ENCODE measurements at places on chromosomes 6 and 20.

GRCh38 chr20:32538526-32538939 lies 46.6 kb downstream of the NOL4L start:
- DNase-seq = no peak

- DNase-seq = no peak
Measured at GRCh38 chr20:13791540-13792459, 7.0 kb downstream of the NDUFAF5 start.

- no peak for DNase-seq
Measured at GRCh38 chr6:65461121-65461520, 245.9 kb downstream of the EYS start.

DNA sequence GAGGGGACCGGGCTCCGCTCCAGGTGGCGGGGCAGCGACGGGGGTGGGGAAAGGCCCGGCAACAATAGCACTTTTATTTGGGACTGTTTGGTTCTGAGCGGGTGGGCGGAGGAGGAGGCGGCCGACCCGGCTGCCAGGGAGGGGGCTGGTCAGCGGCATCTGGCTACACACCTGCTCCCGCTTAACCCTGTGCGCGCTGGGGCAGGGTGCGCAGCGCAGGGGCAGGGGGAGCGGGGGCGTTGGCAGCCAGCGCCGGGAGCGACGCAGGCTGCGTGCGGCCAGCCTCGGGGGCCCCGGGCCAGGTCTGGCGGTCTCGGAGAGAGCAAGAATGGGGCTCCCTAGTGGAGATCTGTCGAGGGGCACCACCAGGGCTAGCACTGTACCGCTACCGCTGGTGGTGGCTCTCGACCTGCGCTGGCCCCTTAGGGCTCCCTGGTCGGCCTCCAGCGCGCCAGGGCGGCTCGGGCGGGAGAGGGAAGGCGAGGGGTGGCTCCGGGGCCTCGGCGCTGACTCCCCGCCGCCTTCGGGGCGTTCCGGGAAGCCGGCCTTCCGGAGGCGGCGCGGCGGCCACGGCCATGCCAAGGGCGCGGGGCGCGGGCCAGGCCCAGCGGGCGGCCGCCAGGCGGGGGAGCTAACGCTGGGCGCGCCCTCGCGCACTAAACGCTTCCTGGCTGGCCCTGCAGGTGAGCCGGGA lies 92.4 kb downstream of the NCR2 start:
- DNase-seq = no peak

DNA sequence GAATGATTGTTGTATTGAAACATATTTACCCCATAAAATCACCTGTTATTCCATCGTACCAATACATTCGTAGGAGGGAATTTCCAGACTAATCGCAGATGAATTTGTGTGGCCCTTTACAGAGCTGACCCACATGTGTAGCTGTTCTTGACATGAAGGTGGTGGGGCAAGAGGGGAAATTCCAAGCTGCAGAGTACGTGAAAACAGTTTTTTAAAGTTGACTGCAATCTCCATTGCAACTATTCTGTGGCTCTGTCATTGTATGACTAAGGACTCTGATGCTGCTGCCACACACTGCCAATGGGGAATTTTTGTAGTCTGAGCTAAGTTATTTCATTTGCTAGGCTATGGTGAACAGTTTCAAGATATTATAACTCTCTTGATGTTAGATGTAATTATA lies 46.4 kb upstream of the ADTRP start:
- no peak for DNase-seq

- no peak for DNase-seq
Measured at GRCh38 chr6:142760152-142760551, 184.8 kb downstream of the HIVEP2 start.

GRCh38 chr6:35240838-35241801 lies 18.4 kb upstream of the ZNF76 start:
- DNase-seq = peak; percentile 86

- DNase-seq = no peak
Measured at GRCh38 chr6:121492536-121492935, 57.1 kb downstream of the GJA1 start.

DNA sequence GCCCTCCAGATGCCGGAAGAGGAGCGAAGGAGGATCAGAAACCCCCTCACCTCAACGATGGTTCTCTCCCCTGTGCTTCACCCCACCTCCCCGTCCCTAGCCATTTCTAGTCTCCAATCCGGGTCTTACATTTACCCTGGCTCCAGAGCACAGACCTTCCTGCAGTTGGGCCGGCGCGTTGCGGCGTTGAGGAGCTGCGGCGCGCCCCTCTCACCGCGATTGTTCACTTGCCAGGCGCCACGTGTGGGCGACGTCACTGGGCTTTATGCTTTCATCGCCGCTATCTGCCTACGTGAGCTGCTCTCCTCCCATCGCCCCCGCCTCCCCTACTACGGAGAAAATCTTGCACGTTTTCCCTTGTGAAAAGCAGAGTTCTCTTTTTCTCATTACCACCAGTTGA lies at the start of gene CRISP2:
CRISP2 (minus strand) TSS at position 198 of the 400 bp plus-strand sequence. CDS start 4,347 bp downstream, outside the sequence.
- DNase-seq = no peak

DNA sequence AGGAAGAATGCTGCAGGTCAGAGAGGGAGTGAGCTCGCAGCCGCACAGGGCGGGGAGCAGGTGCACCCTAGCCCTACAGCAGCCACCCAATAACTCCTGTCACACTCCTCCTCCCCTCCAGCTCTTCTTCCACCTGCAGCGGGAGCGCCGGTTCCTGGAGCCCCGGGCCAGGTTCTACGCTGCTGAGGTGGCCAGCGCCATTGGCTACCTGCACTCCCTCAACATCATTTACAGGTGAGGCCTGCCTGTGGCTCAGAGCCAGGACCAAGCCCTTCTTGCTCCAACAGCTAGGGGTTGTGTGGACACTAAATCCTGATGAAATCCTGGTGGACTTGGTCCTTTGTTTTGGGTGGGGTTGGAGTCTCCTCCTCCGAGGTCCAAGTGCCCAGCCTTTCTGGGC lies 11.7 kb downstream of the SGK2 start:
- no peak for DNase-seq

GRCh38 chr20:53533500-53533899 lies 60.1 kb downstream of the ZNF217 start:
- DNase-seq = no peak

DNA sequence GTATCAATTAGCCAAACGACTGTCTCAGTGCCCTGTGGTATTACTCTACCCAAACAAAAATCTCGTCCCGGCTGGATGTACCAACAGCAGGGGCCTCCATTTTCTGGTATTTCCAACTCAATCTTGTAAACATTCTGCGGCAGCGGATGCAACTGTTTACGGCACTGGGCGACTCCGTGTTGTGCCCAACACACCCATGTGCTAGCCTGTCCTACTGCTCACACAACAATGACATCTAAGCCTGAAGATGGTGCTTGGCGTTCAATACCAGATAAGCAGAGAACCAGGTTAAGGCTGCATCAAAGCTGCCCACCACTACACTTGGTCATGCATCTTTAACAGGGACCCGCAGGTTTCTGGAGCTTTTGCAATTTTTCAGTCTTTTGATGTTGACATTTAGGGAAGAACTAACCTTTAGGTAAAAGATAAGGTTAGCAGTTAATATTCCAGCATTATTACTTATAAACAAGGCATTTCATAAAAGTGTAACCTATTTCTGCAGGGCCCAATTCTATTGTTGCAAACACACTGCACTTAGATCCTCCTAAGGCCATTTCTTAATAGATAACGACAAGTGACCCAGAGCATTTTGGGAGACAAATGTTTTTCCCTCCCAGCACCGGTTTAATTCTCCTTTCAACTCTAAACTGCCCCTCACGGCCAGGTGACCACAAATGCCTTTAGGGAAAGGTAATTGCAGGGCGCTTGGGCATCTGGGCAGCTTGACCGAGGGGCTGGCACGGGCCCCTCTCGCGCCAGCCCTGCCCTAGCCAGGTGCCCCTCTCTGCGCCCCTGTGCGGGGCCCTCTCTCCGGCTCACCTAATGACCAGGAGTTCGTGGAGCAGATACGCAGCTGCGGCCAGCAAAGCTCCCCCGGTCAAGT lies 945 bp downstream of the FAXC start:
- no peak for DNase-seq

- no peak for DNase-seq
Measured at GRCh38 chr6:158329531-158329930, 17.3 kb downstream of the TULP4 start.

GRCh38 chr6:125008261-125008703 lies 46.0 kb downstream of the RNF217 start:
- DNase-seq = no peak

GRCh38 chr6:19380293-19380692 lies 456.9 kb upstream of the ID4 start:
- DNase-seq = no peak

GRCh38 chr6:93293872-93294271 lies 125.5 kb downstream of the EPHA7 start:
- no peak for DNase-seq

- no peak for DNase-seq
Measured at GRCh38 chr20:32515631-32516101, 69.5 kb downstream of the NOL4L start.

DNA sequence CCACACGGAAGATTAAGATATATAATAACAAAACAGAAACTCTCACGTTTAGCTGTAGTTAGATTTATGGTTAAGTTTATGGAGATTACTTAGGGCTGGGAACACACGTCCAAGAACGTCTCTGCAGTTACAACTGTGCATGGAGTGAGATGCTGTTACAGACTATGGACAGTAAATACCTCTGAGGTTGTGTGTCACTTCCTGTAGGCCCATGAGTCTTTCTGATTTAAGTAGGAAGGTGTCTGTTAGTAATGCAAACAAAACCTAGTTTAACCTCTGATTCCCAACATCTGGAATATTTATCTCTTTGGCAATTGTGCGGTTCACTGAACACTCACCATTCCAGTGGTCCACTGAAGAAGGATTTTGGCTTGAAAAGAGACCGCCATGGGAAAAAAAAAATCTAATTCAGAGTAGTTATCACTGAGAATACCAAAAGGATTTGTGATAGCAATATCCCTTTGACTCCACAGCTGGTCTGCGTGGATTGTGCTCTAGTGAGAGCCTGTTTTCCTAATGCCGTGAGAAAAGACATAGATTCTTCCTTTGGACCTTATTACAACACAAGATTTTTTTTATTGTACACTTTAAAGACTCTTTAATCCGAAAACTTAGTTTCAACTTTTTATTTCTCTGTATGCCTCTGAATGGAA lies 478.2 kb upstream of the CITED2 start:
- DNase-seq = no peak

GRCh38 chr20:14522595-14522994 lies 185.2 kb upstream of the FLRT3 start:
- no peak for DNase-seq

GRCh38 chr6:25579391-25579883 lies 72.6 kb upstream of the SCGN start:
- DNase-seq = no peak

GRCh38 chr20:2237059-2237458 lies 58.7 kb upstream of the TGM3 start:
- DNase-seq = no peak

- no peak for DNase-seq
Measured at GRCh38 chr20:57330998-57331397, 1.4 kb downstream of the SPO11 start.

Measured in activated naive CD4-positive, alpha-beta T cell treated with anti-CD3 and anti-CD28 coated beads, Interleukin-2, amount 50 U/mL, for 72 hours (primary cell).